ENCODE measurements at places on chromosomes 3 and 15.

GRCh38 chr3:149371001-149371722, 6.3 kb downstream of the TM4SF1 start:
- DNase-seq = no peak

- no peak for DNase-seq
Measured at GRCh38 chr3:46925585-46925934, 48.0 kb downstream of the PTH1R start.

DNA sequence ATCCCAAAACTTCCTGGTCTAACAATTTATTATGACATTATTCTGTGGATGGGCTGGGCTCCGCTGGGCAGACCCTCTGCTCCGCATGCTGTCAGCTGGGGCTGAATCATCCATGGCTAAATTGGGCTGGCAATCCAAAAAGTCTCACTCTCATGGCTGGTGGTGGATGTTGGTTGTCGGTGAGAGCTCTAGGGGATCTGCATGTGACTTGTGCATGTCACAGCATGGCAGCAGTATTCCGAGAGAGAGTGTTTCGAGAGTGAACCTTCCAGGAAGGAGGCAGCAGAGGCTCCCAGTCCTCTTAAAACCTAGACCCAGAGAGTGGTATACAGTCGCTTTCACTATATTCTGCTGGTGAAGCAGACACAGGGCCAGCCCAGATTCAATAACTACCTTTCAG, 9.9 kb downstream of the RARB start:
- DNase-seq = no peak

DNA sequence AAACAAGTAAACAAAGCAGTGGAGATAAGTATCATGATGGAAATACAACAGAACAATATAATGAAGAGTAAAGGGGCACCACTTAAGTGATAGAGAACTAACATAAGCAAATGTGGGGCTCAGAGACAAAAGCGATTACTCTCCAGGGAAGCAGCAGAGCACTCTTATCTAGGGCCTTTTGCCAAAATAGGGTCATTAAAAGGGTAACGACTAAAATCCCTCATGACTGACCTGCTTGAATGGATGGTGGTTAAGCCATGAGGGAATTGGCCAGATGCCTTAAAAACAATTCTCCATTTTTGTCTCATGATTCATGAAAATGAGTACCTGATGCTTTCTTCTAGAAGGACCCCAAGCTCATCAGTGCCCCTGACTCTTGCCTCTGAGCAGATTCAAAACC, 3.2 kb upstream of the SLC7A14 start:
- no peak for DNase-seq

- DNase-seq = no peak
Measured at GRCh38 chr3:71492974-71493771, 90.4 kb downstream of the FOXP1 start.

DNA sequence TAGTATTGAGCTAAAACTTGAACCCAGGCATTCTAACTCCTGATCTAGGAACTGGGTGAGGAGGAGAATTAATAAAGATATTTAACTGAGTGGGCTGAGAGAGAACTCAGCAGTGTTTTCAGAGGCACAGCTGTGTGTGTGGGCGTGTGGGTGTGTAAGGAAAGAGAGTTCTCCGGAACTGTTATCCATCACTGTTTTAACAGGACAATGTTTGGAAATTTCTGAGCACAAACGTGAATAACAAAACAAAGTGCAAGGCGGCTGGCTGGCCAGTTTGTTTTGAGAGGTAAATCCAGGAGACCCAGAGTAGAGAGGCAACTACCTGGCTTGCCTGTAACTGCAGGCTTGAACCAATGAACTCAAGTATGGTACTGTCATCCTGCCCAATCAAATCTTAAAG, 5.0 kb upstream of the PTPN9 start:
- DNase-seq = no peak

DNA sequence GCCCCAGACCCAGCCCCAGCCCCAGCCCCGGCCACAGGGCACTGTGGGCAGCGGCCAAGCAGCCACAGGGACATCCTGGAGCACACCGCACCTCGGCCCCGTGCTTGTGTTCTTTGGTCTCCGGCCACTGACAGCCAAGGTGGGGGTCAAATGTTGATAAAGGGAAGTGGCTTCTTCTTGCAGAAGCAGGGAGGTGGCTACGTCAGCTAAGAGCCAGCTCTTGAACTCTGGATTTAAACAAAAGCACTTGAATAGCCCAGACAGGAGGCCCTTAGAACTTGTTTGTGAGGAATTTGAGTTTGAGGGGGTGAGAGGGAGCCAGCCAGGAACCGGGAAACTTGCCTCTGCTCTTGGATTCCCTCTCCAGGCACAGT, 135.8 kb upstream of the ABHD17C start:
- no peak for DNase-seq

DNA sequence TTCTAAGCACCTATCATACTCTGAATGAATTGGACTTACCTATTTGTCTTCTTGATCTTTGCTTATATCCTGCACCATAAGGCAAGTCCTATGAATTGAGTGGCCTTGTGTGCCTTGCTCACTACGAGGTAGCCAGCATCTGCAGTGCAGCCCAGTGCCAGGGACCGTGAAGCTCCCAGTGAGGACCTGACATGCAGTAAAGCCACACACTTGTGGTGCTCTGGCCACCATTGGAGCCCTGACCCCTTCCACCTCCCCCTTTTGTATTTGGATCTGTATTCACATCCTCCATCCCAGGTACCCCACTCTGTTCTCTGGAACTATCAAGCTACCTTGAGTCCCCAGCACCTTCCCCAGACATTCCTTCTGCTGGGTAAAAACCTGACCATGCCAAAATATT, 52.1 kb downstream of the BSN start:
- DNase-seq = no peak

Data from NCI-H187 (cell line).